Muscle of arm (tissue), 14 donors: ENCODE measurements at places on chromosomes 6 and 20. TPM values are rescaled to one million over a fixed set of nuclear protein-coding genes. Genes with fewer than 3 reads are reported as not detected.
A peak's percentile ranks its signal among the peaks of the same experiment; 100 is the strongest.

- no peak for DNase-seq
Observed at GRCh38 chr20:5947276-5947675, 3.1 kb downstream of the TRMT6 start.

DNA sequence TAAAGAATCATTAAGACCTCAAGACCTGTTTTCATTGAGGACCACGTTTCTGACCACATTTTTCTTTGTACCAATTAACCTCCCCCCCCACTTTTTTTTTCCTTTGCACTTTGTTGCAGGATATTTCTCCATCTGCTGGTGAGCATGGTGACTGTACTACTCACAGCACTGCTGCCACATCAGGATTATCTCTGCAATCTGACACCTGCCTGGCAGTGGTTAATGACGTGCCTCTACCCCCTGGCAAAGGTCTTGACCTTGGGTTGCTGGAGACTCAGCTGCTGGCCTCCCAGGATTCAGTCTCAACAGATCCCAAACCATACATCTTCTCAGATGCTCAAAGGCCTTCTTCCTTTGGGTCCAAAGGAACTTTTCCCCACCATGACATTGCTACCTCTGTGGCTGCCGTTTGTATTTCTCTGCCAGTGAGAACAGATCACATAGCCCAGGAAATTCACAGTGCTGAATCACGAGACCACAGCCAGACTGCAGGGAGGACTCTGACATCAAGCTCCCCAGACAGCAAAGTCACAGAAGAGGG is 46.6 kb upstream of the EDN3 start:
- DNase-seq = no peak

The RIMS1 gene
- polyA plus RNA-seq = 0.81 TPM

The TAAR1 gene
- not detected for polyA plus RNA-seq

The SEMG1 gene
- not detected for polyA plus RNA-seq

DNA sequence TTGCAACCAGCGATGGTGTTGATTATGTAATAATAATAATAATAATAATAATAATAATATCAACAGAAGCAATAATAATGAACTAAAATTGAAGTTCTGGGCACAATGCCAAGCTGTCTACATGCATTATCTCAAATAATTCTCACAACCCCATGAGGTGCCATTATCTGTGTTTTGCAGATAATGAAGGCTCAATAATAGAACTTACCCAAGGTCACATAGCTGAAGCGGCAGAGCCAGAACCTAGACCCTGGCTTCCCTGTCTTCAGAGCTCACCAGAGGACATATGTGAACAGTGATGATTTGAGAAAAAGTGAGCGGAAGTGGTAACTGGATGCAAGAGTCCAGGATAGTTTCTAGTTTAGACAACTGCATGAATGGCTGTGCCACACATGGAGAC is 91.0 kb downstream of the HIVEP1 start:
- DNase-seq = no peak

The PPP1R3D gene
- 3.8 TPM for polyA plus RNA-seq

GRCh38 chr6:17584241-17584803 is 15.8 kb upstream of the FAM8A1 start:
- DNase-seq = peak; percentile 78

DNA sequence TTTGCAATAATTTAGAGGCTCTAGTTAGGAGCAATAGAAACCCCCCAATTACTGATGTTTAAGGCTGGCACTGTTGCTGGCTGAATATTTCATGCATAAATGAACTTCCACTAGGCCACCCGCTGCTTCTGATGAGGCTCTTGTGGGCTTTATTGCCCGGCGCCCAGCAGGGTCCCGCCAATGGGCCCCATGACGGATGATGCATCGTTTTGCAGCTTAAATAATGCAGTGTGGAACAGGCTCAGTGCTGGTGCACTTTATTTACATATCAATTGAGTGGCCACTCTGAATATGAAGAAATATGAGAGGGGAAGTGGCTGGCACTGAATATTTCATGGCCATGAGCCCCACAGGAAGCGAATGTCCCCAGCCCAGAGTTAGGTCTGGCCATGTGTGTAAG is 155.3 kb upstream of the MAFB start:
- DNase-seq = no peak

The GPX5 gene
- polyA plus RNA-seq = not detected

DNA sequence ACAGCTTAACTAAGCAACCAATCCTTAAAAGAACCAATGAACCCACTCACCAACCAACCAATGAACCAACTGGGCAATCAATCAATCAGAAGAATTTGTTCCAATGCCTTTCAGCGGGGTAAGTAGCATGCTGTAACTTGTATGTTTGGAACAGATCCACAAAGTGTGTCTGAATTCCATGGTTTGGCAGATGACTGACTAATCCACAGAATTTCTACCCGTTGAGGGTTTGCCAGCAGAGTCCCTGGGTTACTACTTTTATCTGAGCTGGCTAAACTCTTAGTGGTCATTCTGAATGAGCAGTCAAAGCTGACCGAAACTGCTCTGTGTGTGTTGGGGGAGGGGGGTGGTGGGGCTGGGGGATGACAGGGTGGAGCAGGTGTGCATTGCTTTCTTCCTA is 125.0 kb upstream of the JAG1 start:
- DNase-seq = no peak

DNA sequence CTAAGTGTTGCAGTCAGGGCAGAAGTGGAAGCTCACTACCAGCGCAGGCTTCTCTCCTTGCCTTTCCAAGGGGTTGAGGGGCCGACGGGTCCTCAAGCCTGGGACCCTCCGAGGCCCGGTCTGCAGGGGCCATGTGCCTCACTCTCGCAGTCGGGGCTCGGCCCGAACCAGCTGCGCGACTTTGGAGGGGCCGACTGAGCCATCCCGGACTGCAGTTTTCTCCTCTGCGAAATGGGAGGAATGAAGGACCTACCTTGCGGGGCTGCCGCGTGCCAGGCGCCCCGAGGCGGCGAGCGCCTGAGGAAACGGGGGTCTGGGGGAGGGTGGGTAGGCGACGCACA is 5.6 kb downstream of the LZTS3 start:
- no peak for DNase-seq

DNA sequence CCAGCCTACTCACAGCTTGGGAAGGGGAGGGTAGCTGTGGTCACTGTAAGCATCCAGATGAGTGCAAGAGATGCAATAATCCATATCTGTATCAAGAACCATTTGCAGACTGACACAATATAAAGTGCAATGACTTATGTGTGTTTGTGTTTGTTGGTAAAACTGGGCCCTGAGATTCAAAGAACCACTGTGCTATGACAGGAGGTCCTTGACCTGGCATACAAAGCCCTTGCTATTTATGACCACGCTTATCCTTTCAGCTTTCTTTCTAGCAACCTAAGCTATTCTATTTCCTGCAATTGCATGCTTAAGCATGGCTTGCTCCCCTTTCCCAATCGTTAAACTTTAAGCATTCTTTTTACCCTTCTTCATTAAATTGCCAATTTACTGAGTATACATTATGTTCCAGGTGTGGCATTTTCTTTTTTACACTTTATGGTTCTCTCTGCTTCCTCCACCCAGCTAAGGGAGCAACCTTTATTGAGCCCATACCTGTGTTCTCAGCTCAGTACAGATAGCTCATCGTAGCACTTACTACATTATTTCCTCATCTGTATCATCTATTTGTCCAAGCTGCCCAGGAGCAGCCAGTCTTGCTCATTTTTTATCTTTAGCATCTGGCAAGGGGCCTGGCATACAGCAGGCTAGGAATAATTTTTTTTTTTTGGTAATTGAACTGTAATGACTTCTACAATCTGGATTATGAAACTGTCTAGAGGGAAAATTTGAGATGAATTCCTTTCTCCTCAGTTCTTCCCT is 3.5 kb downstream of the MCUR1 start:
- no peak for DNase-seq

DNA sequence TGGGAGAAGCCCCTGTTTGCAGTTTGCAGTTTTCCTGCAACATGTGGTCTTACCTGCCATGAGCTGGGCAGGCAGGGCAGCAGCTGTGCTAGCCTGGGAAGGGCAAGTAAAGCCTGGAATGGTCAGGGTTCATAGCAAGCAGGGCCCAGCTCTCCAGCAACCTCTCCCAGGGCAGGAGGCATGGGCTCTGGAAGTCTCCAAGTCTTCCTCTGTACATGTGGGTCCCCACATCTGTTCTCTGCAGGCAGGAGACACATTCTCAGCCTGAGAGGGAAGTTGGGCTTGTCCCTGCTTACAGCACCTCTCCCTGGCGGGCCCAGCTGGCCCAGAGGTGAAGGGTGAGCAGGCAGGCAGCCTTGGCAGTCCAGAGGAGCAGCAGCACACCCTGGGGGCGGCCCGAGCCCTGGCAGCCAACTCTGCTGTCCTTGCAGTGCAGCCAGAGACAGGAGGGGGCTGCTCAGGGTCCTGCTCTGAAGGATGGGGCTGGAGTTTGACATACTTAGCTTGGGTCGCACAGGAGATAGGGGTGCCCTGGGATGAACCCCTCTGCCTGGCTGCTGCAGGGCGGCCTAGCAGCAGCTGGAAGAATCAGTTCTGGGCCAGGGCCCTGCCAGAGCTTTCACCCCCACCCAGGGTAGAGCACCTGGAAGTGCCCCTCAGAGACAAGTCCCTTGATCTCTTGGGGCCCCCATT is 176.0 kb downstream of the MRPL14 start:
- DNase-seq = no peak

DNA sequence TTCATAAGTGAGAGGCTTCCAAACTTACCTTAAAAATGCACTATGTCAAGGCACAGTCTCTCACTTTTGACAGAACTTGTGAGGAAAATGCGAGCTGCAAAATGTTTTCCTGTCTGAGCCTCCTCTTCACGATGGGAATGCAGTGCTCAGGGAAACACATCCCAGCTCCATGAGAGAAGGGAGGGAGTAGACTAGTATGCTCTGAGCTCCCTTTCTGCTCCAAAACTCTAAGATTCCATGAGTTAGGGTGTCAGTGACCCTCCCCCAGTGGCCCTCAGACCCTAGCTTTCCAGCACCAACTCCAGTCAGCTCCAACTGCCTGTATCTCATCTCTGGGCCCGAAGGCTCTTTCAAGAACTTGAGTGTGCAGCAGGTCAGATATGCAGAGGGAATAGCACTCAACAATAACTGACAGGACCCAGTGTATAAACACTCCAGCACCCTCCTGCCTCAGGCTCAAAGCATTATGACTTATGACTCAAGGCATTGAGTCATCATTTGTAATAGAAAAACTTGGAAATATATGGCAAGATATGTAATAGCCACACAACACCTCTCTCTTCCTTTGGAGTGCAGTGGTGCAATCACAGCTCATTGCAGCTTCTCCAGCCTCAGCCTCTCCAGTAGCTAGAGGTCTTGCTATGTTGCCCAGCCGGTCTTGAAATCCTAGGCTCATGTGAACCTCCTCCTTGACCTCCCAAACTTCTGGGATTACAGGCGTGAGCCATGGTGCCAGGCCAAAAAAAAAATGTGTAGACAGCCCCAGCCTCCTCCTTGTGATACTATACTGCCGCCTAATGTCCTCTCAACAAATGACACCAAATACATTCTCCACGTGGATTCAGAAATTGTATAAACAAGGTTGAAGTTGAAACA is 16.7 kb upstream of the ENTPD6 start:
- DNase-seq = no peak

The SPO11 gene
- not detected for polyA plus RNA-seq

DNA sequence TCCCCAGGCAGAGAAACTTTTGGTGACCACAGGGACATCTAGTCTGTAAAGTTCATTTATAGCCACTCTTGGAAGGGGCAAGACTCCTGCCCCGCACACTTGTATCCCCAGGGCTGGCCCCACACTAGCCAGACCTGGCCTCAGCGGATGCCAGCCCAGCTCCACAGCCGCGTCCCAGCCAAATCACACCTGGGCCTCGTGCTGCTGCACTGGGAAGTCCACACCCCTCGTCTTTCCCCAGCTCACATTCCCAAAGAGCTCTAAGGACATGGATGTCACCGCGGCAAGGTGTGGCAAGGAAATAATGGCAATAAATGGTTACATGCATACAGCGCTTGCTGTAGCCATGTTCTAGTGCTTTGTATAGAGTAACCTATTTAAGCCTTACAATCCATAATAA is 8.6 kb downstream of the IP6K3 start:
- DNase-seq = no peak

DNA sequence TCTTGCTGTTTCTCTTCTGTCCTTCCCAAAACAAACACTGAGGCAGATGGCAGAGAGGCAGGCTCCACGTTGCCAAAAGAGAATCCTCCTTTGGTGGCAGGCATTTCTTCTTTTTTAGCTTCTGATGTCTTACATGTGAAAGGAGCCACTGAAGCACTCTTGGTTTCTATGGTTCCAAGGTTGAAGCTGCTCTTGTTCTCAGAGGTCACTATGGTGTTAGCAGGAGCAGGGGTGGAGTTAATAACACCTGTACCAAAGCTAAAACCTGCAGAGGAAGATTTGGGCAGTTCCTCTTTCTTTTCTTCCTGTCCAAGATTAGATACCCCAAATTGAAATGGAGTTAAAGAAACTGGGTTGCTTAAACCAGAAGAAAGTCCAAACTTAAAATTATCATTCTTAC is 28.8 kb downstream of the FAM8A1 start:
- DNase-seq = no peak

DNA sequence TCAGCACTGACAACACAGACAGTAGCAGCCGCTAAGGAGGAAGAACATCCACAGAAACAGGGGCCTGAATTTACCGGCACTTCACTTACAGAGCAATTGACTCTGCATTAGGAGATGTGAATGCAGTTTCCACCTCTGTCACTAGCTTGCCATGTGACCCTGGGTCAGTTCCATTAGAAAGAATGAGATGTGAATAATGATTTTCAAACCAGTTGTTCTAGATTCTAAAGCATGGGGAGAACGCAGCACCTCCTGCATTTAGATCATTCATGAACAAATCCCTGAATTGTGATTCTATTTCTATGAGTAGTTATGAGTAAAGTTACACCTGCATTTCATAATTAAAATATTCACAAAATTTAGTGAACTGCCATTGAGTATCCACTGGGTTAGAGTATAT is 197.3 kb upstream of the EXOC2 start:
- DNase-seq = no peak

The CPNE5 gene
- polyA plus RNA-seq = 5.7 TPM

- DNase-seq = no peak
Observed at GRCh38 chr6:41836660-41837052, 49.2 kb downstream of the TOMM6 start.

- no peak for DNase-seq
Observed at GRCh38 chr6:18496462-18496861, 109.3 kb downstream of the RNF144B start.

DNA sequence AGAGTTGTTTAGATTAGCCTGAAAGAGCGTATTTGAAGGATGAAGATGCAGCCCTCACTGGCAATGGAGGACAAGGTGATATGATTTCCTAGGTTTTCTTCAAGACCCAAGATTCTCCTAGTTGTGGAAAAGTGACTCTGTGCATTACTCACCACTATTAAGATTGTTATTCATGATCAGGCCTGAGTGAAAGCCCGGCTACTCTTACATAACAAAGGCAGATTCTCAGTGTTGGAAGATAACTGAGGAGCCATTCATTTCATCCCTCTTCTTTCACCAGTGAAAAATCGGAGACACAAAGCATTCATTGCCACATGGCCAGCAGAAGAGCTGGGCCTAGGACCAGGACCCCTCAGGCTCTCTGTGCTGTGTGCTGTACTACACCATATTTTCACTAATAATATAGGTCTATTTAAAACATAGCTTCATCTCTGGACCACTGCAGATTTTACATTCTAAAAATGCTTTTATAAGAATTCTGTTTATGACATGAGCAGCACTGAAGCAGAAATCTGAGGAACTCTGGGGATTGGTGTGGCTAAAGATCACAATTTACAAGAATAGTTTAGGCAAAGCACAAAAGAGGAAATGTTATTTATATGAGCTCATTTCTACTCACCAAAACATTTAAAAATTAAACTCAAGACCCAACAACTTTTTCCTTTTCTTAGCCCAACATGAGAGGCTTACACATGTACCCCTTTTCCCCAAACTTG is 181.9 kb upstream of the CCN2 start:
- DNase-seq = no peak
